ENCODE measurements at places on chromosomes 11 and 22.

- DNase-seq = no peak
Measured at GRCh38 chr22:38069372-38070249, 12.4 kb downstream of the PICK1 start.

DNA sequence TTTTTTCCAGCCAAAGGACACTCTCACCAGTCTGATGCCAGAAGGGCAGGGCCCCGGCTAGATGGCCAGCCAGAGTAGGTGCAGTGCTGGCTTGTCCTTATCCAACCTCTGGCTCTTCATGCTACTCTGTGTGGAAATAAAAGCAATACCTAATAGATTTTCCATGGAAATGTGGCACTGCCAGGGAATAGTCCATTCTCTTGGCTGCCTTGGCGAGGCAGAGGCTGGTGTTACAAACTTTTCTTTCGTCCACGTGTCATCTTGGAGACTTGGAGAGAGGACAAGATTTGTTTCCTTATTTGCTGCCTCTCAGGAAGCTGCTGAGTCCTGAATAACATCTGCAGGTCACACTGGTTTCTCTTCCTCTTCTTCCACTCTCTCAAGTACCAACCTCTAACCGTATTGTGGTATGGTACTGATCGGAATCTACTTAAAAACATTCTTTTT lies 17.2 kb upstream of the C1QTNF4 start:
- DNase-seq = no peak

GRCh38 chr11:125955856-125956255 lies 10.0 kb downstream of the VSIG10L2 start:
- DNase-seq = no peak

DNA sequence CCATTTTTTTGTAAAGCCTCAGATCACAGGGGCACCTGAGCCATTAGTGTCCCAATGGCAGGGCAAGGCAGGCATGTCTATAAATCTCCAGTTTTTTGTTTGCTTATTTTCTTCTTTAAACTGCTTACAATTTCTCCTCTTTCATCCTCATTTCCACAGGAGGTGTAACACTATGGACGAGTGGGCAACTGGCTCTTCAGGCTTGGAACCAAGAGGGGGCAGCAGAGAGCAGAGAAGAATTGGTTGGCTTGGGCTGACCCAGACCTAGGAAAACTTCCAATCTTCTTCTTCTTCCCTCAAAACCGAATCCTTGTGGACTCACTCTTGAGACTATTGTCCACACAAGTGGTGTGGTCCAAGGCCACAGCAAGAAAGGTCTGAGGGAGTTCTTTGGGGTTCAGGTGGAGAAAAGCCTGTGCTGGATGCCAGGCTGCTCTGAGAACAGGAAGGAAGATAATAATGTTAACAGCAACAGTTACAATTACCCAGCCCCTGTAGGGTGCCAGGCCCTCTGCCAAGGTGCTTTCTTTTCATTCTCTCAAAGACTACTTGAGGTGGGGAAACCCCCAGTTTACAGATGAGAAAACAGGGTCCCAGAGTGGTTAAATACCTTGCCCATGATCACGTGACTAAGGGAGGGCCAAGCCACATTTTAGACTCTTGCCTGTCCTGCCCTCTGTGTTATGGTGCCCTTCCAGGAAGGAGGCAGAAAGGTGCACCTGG lies 70.7 kb upstream of the E2F8 start:
- DNase-seq = no peak

DNA sequence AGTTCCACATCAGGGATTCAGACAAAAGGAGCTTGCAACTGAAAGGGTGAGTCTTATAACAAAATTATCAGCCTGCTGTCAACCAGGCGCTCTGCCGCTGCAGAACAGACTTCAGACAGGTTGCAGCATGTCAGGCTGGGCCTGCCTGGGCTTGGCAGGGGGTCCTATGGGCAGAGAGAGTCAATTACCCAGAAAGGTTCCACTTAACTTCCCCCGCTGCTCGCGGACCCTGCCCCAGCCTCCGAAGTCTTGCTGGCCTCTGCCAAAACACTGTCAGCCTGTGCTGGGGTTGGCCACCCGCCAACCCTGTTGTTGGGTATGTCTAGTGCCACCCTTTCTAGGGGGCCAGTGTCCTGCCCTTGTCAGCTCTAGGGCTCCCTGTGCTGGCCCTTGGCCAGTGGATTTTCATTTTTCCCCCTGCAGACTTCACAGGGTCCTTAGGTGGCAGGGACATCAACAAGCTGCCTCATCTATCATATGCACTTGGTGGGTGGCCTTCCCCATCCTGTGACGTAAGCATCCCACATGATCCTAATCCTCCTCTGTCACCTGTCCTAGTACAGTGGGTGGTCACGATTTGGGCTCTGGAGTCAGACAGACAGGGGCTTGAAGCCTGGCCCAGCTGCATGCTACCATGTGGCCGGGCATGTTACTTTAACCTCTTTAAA lies 166.5 kb upstream of the CADM1 start:
- DNase-seq = no peak

DNA sequence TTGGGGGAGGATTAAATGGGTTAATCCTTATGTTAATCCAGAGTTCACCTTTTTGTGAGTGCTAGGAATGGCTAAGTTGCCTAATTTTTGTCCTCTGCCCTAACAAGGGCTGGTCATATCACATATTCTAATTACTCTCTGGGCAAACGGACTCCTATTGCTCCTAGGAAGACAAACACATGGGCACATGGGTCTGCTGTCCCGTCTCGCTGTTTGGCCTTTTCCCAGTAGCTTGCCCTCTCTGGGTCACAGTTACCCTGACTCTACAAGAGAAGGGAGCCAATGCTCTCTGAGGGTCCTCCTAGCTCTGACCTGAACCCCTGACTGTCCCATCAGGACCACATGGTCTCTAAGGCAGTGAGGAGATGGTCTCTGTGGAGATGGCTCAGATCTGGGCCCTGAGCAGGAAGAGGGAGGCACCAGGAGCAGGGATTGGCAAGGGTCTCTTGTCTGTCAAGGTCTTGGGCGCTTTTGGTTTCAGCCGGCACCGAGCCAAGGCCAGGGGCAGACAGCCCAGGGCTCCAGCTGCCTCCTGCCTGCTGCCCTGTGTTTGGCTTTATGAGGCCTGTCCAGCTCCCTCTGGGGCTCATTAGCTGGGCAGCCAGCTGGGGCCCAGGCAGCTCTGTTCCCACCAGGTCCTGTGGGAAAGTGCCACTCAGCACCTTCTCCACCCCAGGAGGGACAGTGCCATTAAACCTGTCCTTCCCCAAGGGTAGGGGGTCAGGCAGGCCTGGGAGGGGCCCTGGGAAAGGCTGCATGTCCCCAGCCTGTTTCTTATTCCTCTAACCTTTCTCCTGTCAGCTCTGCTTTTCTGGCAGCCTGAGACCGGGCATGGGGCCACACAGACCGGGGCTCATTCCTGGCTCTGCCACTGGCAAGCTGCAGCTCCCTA lies 559.9 kb downstream of the MN1 start:
- DNase-seq = no peak

DNA sequence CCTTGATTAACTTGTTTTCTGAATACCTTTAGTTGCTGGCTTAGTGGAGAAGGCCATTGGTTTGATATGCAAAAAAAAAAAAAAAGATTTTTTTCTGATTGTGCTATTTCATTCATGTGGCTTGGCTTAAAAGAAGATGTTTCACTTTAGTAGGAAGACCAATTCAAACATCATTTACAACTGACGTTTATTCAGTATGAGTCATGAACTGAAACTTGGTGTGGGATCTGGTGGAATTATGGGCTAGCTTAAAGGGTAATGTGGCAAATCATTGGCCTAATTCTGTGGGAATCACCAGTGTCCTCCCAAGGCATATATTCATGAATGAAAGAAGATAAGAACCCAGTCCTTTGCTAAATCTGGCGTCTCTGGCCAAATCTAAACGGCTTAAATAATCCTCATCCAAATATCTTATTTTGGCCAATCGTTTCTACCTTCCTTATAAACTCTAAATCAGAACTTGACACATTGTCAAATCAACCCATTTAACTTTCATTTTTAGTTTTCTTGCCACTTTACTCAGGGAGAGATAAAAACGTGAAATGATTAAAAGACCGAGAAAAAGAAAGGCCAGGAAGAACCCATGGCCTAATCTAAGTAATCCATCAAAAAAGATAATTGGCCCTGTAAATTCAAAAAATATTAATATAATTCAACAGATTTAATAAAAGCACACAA lies 77.0 kb downstream of the DDIAS start:
- no peak for DNase-seq

- DNase-seq = no peak
Measured at GRCh38 chr11:20131788-20132666, 28.2 kb downstream of the DBX1 start.

- DNase-seq = no peak
Measured at GRCh38 chr11:108973402-108974162, 308.7 kb downstream of the DDX10 start.

- no peak for DNase-seq
Measured at GRCh38 chr11:115659061-115659963, 155.1 kb upstream of the CADM1 start.

GRCh38 chr11:111736181-111736590 lies 30.0 kb downstream of the PPP2R1B start:
- no peak for DNase-seq

DNA sequence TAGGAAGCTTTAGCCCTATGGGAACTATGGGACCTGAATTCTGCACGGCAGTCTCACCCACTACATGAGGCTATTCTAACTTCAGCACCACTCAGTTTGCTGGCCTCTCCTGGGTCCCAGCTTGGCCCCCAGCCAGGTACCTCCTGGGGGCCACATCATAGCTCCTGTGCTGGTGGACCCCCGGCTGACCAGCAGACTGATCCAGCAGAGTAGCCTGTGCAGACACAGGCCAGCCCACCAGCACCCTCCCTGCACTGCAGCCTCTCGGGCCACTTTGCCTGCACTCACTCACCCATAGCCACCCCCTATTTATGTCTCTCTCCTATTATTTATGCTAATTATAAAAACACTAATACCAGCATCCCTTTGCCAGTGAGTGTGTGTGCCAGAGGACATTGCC lies 1.2 kb upstream of the OR10AG1 start:
- DNase-seq = no peak

GRCh38 chr11:68896171-68896959 lies 7.3 kb downstream of the MRPL21 start:
- no peak for DNase-seq

DNA sequence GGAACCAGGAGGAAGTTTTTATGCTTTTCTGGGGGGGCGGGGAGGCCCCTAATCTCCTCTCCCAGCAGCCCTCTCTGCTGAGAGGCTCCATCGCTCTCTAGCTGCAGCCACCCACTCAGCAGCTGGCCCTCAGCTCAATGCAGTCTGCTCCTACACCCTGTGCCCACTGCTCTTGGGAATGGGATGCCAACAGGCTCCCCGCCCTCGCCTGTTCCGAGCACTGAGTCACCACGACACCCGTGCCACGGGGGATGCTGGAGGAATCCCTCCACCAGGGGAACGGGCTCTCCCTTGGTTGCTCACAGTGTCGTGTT lies 23.5 kb upstream of the SUSD2 start:
- no peak for DNase-seq

DNA sequence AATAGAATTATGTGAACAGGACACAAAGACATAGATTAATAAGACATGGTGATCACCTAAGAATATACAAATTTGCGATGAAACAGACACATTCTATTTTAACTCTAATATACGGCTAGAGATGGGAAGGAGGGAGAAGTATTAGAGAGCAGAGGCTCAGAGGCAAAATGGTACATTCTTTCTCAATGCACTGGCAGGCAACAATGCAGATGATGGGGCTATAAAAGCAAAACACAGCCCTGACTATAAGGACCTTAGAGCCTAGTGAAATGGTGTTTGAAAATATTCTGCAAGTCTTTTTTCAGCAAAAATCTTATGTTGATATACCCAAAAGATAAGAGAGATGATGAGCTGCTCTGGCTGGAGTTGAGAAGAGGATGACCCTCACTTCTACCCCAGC lies 13.1 kb downstream of the TCF20 start:
- DNase-seq = no peak

Measured in effector memory CD4-positive, alpha-beta T cell (primary cell).